ENCODE measurements at places on chromosomes 2 and 18.
A peak's percentile ranks its signal among the peaks of the same experiment; 100 is the strongest.

- DNase-seq, result no peak
Observed at GRCh38 chr2:127664065-127664894, 11.1 kb downstream of the LIMS2 start.

DNA sequence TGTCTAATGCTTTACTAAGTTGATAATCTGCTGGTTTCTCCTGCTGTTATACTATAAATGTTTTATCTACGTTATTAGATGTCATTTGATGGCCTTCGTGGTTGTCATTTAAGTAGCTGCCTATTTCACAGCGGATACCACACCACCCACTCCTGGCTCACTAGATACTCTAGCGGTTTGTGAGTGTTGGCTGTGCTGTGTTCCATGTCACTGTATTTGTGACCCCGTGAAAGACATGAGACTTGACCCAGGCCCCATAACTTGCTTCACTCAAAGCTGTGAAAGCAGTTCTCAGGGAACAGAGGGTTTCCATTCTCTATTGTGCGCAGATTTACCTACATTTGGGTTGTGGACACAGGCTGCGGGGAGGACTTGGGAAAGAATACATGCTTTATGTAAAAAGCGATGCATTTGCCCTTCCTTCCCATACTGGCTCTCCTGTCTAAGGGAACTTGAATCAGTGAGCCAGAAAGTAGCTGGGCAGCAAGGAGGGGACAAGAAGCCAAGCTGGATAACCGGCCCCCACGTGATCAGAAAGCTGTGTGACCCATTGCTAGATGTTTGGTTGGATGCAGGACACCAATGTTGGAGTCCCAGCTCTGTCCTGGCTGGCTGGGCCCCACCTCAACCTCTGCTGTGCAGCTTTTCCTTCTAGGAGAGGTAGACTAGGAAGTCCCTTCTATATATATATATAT lies 52.2 kb downstream of the PLB1 start:
- peak; percentile 46 for DNase-seq

- DNase-seq, result peak; percentile 4
Observed at GRCh38 chr2:99153921-99154604, 679 bp downstream of the TSGA10 start.

- DNase-seq, result no peak
Observed at GRCh38 chr18:13534631-13535030, 191.7 kb downstream of the FAM210A start.

DNA sequence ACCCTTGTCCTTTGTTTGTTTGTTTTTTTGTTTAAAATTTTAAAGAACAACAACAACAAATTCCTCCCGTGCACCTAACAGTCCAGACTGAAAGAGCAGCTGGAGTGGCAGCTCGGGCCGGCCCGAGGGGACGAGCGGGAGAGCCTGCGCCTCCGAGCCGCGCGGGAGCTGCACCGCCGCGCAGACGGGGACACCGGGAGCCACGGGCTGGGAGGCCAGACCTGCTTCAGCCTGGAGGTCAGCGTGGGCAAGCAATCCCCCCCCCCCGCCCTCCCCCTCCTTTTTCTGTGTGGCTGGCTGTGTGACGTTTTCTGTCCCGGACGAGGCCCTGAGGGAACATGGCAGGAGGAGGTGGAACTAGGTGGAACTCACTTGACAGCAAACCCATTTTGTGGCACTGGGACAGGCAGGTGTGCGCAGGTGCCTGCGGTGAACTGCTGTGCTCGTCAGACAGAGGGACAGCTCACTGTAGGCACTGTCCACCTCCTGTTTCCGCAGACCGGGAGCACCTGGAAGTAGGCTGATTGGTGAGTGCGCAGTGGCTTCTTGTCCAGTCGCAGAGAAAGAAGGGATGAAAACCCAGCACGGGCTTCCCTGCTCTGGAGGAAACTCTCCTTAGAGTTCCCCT lies 80.6 kb downstream of the MTCL1 start:
- no peak for DNase-seq

DNA sequence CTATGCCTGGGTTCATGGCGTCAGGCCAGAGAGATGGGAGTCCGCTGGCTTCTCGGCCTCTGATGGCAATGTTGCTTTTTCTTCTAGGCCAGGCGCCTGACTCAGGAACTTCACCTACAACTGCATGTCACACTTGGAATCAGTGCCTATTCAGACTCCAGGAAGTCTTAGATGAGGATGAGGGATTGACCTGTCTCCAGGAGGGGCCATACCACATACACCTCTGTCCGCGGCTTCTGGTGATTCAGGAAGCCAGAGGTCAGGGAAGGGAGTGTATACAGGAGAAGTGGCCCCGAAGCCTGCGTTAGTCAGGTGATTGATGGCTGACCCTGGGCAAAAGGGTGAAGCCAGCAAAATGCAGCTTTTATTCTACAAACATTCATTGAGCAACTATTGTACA lies 109.1 kb upstream of the RMDN2 start:
- no peak for DNase-seq

- DNase-seq, result peak; percentile 47
Observed at GRCh38 chr2:28134262-28134812, 243.8 kb downstream of the BABAM2 start.

GRCh38 chr18:12409469-12409868 lies 1.7 kb downstream of the PRELID3A start:
- no peak for DNase-seq

GRCh38 chr2:50004667-50005066 lies 850.4 kb upstream of the FSHR start:
- DNase-seq, result no peak

DNA sequence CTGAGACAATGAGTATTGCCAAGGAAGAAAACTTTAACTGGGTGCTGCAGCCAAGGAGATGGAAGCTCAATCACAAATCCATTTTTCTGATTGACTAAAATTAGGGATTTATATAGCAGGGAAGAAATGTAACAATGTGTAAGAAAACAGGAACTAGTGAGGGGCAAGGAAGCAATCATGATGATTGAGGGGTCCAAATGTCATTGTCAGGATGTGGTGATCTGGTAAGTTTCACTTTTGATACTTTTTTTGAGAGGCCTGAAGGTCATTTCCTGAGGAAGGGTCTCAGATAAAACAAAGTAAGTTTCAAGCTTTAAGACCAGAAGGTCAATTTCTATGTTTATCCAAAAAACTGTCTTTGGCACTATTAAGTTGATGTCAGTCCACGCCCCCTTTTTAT lies 12.0 kb upstream of the GCC2 start:
- no peak for DNase-seq

DNA sequence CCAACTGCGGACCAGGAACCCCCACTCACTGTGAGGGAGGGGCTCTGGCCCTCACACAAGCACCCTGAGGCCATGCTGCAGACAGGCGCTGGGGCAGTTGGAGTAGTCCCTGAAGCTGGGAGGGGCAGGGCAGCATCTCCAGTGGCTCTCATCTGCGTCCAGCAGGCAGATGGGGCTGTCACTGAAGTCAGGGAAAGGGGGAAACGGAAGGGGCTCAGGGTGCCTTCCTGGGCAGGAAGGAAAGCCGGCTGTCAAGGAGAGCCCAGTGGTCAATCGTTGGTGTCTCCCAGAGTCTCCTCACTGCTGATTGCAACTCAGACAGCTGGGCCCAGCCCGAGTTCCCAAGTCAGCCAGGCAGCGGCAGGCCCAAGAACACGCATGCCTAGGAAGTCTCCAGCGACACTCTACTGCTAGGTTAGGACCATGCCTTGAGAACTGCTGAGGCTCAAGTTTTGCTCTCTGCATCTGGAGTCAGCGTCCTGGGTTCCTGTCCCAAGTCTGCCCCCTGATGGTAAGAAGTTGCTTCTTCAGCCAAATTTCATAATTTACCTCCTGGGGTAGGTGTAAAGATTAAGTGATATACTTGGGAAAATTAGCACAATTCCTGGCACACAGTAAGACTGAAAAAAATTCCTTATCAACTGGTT lies 27.4 kb upstream of the NMUR1 start:
- peak; percentile 93 for DNase-seq

Data from lung (tissue), 17 donors.